ENCODE measurements at places on chromosomes 4 and X. TPM values are rescaled to one million over a fixed set of nuclear protein-coding genes. Genes with fewer than 3 reads are reported as not detected.

Gene GPRASP2
- 19.1 TPM for total RNA-seq

- H3K27me3 ChIP-seq: no peaks in the 10 kb centered on the region
- DNase-seq: no peak
- peak within 1 kb of the TSS; percentile 65 for H3K4me3 ChIP-seq
- H3K4me1 ChIP-seq: no peaks in the 10 kb centered on the region
- no peak within 1 kb of the TSS for H3K27ac ChIP-seq
- H3K36me3 ChIP-seq: no peaks in the 10 kb centered on the region
Measured at GRCh38 chrX:150692831-150693724, at the start of gene MTMR1. TSS of gene MTMR1 (plus strand) at chrX:150693396. CDS start at chrX:150693531, 135 bp downstream.

DNA sequence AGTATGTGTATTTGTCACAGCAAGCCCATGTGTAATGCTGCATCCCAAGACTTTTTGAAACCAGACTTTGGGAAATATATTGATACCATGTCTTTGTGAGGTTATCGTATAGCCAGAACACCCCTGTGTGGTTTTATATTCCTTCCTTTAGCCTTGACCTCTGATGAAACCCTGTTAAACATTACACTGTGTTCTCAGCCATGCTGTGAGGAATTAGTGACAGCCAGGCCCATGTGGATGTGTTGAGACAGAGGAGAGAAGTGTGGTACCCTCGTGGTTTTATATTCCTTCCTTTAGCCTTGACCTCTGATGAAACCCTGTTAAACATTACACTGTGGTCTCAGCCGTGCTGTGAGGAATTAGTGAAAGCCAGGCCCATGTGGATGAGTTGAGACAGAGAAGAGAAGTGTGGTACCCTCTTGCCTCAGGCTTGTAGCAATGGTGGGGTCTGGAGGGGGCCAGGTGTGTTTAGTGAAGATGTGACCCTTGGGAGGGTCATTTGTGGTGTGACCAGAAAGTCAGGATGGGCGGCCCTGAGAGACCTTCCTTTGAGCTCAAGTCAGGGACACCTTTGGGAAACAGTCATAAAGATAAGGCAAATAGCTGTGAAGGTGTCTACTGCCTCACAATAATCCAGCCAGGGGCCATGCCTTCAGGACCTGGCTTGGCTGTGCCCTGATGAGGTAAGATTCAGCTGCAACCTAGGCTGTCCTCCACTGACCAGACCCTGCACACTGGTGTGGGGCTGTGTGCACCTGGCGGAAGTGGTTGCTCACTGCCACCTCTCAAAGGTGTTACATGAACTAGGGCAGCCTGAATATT lies 110.0 kb downstream of the IRF2 start:
- no peak overlapping the region for H3K4me3 ChIP-seq
- H3K36me3 ChIP-seq: no peaks in the 10 kb centered on the region
- peaks cover 6% of the 10 kb centered on the region for H3K4me1 ChIP-seq
- DNase-seq: no peak

- no peak overlapping the region for H3K27ac ChIP-seq
- no peak overlapping the region for H3K4me3 ChIP-seq
- H3K36me3 ChIP-seq: no peaks in the 10 kb centered on the region
- H3K4me1 ChIP-seq: no peaks in the 10 kb centered on the region
Measured at GRCh38 chr4:168887809-168888208, 122.2 kb downstream of the CBR4 start.

Data from H1 (cell line).